ENCODE measurements at places on chromosomes 7 and 10. TPM values are rescaled to one million over a fixed set of nuclear protein-coding genes. Genes with fewer than 3 reads are reported as not detected.

- no peaks in the 10 kb centered on the region for H3K27me3 ChIP-seq
- H3K36me3 ChIP-seq, result peaks cover 47% of the 10 kb centered on the region
- no peak for DNase-seq
- H3K4me3 ChIP-seq, result no peak overlapping the region
- no peak overlapping the region for H3K27ac ChIP-seq
These were observed 38.4 kb downstream of the NET1 start for GRCh38 chr10:5450605-5451384.

The RADIL gene
- total RNA-seq, result not detected

The ZMIZ1 gene
- total RNA-seq, result 13.5 TPM

DNA sequence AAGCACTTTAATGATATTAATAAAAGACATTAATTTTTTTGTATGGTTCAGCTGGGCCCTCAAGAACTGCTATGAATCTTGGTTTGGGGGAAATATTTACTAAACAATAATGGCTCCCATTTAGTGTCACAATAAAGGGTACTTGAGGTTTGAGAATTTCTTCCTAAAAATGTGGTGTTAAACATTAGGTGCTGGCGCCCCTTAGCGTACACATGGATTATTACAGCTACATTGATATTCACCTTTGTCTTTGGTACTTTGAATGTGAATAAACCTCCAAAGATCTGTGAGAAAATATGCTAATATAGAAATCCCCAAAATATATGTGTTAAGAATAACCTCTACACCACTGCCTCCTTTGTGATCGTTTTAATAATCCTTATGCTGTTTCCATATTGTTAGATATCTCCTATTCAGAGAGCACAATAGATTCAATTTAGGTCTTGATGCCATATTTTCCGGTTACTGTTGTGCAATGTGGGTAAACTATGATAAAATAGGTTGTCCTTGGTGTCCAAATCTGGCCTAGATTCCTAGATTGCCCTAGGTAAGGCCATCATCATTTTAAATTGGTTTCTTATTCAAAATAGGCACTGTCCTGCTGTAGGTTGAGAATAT lies 161.8 kb upstream of the CACNA2D1 start:
- no peak overlapping the region for H3K27ac ChIP-seq
- no peak overlapping the region for H3K4me3 ChIP-seq
- no peaks in the 10 kb centered on the region for H3K4me1 ChIP-seq
- no peaks in the 10 kb centered on the region for H3K36me3 ChIP-seq
- H3K27me3 ChIP-seq, result no peaks in the 10 kb centered on the region
- DNase-seq, result no peak

GRCh38 chr10:123146013-123146893 lies 1.7 kb upstream of the HMX2 start:
- peaks cover 68% of the 10 kb centered on the region for H3K27me3 ChIP-seq
- no peak overlapping the region for H3K27ac ChIP-seq
- H3K4me3 ChIP-seq, result no peak overlapping the region

DNA sequence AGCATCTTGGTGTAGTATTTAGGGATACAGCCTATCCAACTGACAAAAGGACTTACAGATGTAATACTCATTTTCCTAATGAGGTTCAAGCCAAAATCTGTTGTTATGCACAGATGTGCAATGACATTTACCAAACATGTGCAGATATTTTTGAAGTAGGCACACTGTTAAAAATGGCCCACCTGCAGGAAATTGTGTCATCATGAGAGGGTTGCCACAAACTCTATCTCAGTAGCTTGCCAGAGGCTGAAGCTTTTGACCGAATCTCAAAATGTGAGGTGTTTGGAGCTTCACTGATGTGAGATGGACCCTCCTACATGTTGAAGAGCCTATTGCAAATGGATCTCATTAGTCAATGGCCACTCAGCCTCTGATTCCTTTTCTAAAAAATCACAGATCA lies 89.7 kb upstream of the CSTF2T start:
- no peaks in the 10 kb centered on the region for H3K4me1 ChIP-seq
- no peaks in the 10 kb centered on the region for H3K27me3 ChIP-seq
- no peaks in the 10 kb centered on the region for H3K36me3 ChIP-seq
- H3K27ac ChIP-seq, result no peak overlapping the region

Measured in SJSA1 (cell line).